ENCODE measurements at places on chromosomes 12 and 14. TPM values are rescaled to one million over a fixed set of nuclear protein-coding genes. Genes with fewer than 3 reads are reported as not detected.

The AKAP3 gene
- total RNA-seq, result 2.0 TPM

The RASAL1 gene
- 52.9 TPM for total RNA-seq

The INHBC gene
- total RNA-seq, result 0.33 TPM

The MYO1H gene
- not detected for total RNA-seq

The IFNG-AS1 gene
- not detected for total RNA-seq

The FGD4 gene
- total RNA-seq, result 32.5 TPM

The CPNE8 gene
- 32.0 TPM for total RNA-seq

The ARF6 gene
- total RNA-seq, result 52.4 TPM

DNA sequence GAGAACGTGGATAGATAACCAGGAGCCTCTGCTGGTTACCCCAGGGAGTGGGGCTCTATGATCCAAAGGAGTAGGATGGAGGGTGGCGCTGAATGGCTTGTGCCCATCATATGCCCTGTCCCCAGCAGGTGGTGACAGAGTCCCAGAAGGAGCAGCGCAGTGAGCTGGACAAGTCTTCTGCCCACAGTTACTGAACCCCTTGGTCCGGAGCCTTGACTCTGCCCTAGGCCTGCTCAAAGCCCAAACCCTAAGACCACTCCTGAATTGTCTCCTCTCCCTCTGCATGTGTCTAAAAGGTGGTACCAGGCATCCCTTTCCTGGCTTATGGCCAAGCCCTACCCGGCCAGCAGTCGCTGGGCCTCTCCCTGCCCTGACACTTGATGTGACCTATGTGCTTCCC is 3.2 kb downstream of the PRPH start:
- peaks cover 16% of the 10 kb centered on the region for H3K27me3 ChIP-seq
- peaks cover 22% of the 10 kb centered on the region for H3K4me1 ChIP-seq
- no peak overlapping the region for H3K4me3 ChIP-seq
- no peak for DNase-seq
- H3K27ac ChIP-seq, result no peak overlapping the region

DNA sequence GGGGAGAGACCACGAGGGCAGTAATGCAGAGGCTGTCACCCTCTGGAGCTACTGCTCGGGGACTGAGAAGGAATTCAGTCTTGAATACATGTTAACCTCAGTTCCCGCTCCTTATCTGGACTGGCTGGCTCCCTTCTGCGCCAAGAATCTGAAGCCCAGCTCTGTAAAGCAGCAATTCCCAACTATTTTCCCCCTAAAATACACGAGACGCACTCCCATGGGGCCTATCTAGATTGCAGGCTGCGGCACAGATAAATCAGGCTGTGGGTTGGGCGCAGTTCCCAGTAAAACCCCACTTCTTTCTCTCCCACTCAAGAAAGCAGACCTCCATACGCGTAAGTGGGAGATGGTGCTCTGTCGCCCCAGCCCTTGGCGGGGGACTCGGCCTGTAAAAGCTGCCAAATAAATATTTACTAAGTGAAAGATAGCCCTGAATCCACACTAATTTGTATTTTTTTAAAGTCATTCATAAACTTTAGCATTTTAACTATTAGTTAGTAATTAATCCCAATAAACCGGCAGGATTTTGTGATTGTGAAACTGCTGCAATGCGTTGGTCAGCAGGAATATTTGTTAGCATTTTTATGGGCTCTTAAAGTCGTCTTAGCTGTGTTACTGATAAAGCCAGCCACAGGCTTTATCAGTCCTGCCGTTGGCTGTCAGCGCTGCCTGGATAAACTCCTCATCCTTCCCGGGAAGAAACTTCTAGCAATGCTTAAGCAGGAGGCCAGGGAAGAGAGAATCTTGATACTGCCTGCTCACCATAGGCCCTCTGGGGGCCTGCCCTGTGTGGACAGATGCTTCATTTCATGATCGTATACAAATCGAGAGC is 17.8 kb downstream of the FBXL14 start:
- no peaks in the 10 kb centered on the region for H3K27me3 ChIP-seq
- H3K27ac ChIP-seq, result peak overlapping the region; percentile 41
- no peak overlapping the region for H3K4me3 ChIP-seq
- peaks cover 21% of the 10 kb centered on the region for H3K4me1 ChIP-seq

DNA sequence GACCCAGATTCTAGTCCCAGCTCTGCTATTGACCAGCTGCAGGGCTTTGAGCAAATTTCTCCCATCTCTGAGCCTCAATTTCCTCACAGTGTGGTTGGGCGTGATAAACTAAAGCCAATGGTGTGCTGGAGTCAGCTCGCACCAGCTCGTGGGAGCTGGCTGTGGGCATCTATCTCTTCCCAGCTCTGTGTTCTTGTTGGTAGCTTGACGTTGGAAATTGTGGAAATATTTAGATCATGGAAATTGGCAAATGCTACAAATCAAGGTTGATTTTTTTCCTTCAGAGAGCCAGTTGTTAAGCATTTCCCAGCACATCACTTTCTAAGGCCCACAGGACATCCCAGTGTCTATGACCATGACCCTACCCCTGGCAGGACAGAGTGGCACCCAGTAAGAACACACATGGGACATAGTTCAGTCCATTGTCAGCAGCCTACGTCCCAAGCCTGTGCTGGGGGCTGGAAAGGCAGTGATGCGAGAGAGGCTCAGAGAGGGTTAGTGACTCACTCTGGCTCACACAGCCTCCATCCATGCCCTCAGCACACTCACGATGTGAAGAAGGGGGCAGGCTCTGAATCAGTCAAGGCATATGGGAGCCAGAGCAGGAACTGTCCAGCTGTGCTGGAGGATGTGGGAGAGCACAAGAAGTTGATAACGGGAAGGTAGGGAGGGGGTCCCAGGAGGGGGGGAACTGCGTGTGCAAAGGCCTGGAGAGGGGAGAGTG is 77.6 kb downstream of the LGMN start:
- H3K27ac ChIP-seq, result no peak overlapping the region
- no peaks in the 10 kb centered on the region for H3K27me3 ChIP-seq
- no peaks in the 10 kb centered on the region for H3K4me1 ChIP-seq
- H3K36me3 ChIP-seq, result peaks cover 2% of the 10 kb centered on the region
- no peak for DNase-seq

DNA sequence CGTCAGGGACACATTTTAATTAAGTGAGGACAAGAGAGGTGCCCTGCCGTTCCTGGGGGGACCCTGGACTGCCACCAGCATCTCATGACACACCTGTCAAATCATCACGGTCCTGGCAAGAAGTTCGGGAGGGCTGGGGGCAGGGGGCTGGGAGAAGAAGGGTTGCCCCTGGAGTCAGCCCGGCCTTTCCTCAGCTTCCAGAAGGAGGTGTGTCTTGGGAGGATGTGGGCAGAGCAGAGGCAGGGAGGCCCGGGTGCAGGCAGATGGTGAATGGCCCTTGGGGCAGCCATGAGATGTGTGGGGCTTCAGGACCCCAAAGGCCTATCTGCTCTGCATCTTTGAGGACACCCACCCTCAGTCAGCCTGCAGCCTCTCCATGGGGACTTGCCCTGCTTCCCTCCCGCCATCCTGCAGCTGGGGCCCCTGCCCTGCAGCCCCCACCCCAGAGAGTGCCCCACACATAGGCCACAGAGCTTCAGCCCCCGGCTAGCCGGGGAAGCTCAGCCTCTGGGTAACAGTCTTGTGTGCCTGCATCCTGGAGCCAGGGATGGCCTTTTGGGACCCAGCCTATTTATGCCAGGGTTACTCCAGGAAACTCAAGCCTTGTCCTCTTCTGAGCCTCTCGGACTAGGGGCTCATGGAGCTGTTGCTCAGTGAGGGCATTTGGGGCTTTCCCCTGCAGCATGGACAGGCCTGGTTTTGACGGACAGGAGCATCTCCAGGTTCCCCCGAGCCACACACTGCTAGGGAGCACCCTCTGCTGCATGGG is 178.5 kb downstream of the KIF26A start:
- DNase-seq, result no peak
- H3K27ac ChIP-seq, result no peak overlapping the region
- no peaks in the 10 kb centered on the region for H3K36me3 ChIP-seq

GRCh38 chr14:26598081-26598671 is 343 bp upstream of the NOVA1 start:
- peak overlapping the region; percentile 12 for H3K4me3 ChIP-seq
- H3K4me1 ChIP-seq, result no peaks in the 10 kb centered on the region
- peak overlapping the region; percentile 47 for H3K27ac ChIP-seq
- DNase-seq, result peak; percentile 81
- no peaks in the 10 kb centered on the region for H3K27me3 ChIP-seq

DNA sequence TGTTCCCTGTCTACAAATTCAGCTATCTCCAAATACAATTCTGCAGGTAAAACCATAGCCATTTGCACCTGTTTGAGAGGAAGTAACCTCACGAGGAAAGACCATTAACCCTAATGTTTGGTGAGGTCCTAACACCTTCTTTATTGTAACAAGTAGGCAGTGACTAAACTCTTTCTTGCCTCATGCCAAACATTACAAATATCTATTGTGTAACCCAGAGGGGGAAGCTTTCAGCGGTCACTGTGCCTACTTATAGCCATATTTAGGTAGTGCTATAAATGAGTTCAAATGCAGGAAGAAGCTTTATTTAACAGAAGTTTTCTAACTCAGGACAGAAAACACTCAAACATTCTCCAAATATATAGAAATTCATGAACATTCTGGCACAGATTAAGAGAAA is 252.7 kb downstream of the LRFN5 start:
- DNase-seq, result no peak
- no peaks in the 10 kb centered on the region for H3K4me1 ChIP-seq
- no peaks in the 10 kb centered on the region for H3K36me3 ChIP-seq
- H3K4me3 ChIP-seq, result no peak overlapping the region

DNA sequence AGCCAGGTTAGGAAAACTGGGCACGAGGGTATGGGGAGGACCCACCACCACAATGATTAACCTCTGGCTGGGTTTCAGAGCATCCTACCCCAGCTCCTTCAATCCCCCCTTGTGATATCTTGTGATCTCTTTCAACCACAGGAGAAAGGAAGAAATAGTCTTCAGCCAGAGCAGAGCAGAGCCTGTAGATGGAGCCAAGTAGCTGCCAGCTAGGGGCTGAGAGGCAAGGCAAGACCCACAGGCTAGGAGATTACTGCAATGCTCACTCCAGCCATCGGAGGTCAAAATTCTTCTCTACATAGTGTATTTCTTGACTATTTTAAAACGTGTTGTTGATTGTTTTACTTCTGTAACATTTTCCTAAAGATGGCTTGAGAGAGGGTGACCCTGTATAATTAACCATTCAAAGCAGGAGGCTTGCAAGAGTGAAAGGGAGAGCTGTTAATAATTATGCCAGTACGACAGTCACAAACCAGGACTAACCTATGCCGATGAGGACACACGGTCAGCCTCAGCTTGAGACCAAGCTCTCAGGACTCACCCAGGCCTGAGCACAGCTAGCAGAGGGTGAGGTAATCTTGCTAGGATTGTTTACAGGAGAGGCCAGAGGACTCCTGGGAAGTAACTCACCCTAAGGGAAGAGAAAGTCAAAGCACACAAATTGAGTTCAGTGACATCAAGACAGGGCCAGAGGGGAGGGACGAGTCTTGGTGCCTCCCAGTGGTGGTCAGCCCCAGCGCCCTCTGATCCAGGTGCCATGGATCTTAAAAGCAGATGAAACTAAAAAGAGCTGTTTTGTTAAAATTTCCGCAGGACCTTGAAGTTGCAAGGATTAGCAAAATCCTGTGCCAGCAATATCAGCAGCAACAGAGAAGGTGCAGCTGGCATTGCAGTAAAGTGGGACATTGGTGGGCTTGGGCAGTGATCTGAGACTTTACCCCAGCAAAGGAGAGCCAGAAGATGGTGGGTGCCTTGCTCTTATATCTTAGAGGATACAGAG is 29.8 kb upstream of the CDKN3 start:
- H3K27ac ChIP-seq, result no peak overlapping the region
- H3K4me1 ChIP-seq, result no peaks in the 10 kb centered on the region
- H3K27me3 ChIP-seq, result no peaks in the 10 kb centered on the region
- H3K4me3 ChIP-seq, result no peak overlapping the region
- H3K36me3 ChIP-seq, result no peaks in the 10 kb centered on the region
- DNase-seq, result peak; percentile 54

GRCh38 chr14:68627868-68628604 is 164.8 kb downstream of the ZFP36L1 start:
- H3K27ac ChIP-seq, result peak overlapping the region; percentile 84
- H3K36me3 ChIP-seq, result no peaks in the 10 kb centered on the region
- DNase-seq, result peak; percentile 66
- peaks cover 68% of the 10 kb centered on the region for H3K4me1 ChIP-seq
- H3K4me3 ChIP-seq, result no peak overlapping the region
- H3K27me3 ChIP-seq, result no peaks in the 10 kb centered on the region

GRCh38 chr12:39036105-39036504 is 130.7 kb upstream of the CPNE8 start:
- no peaks in the 10 kb centered on the region for H3K27me3 ChIP-seq
- no peak overlapping the region for H3K27ac ChIP-seq
- DNase-seq, result no peak
- no peaks in the 10 kb centered on the region for H3K36me3 ChIP-seq
- no peaks in the 10 kb centered on the region for H3K4me1 ChIP-seq

DNA sequence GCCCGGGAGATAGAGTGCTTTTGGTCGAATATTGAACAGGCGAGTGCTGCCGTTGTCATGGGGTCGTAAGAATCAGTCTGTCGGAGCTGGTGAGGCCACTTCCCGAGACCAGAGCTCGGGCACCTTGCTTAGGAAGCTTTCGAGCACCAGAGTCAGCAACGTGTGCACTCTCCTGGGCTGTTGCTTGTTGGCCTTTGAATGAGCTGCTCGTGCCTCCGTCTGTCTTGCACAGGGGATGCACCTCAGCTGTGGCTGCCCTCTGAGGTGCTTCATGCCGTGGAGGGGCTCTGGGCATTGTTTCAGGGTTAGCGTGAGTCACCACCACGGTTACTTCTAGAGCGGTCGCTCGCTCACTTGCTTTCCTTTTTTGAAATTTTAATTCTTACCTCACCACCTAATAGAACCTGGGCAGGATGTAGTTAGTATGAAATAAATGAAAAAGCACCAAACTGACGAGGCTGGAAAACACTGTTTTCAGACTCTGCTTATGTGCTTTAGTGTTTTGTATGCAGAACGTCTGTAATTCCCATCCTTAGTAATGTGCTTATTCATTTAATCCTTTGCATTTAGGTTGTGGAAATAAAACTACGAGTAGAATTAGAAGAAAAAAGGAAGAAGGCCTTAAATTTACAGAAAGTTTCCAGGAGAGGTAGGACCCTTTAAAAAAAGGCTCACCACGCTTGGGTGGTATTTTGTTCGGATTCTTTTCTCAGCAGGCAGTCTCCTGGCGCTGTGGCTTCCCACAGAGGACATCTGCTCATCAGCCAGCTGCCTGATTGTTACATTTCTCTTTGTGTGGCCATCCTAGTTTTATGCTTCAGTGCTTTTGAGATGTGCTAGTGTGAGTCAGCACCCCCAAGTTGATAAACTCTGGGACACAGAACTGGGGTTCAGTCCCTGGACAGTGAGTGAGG is 40.6 kb downstream of the EP400 start:
- H3K27ac ChIP-seq, result no peak overlapping the region
- H3K4me1 ChIP-seq, result no peaks in the 10 kb centered on the region
- DNase-seq, result no peak
- H3K36me3 ChIP-seq, result peaks cover 62% of the 10 kb centered on the region
- H3K4me3 ChIP-seq, result no peak overlapping the region

- H3K36me3 ChIP-seq, result no peaks in the 10 kb centered on the region
- H3K27me3 ChIP-seq, result no peaks in the 10 kb centered on the region
- no peak overlapping the region for H3K27ac ChIP-seq
Observed at GRCh38 chr12:89156340-89156739, 196.0 kb downstream of the DUSP6 start.

GRCh38 chr12:54593725-54594124 is 5.3 kb upstream of the PPP1R1A start:
- DNase-seq, result no peak
- H3K27me3 ChIP-seq, result no peaks in the 10 kb centered on the region
- H3K36me3 ChIP-seq, result no peaks in the 10 kb centered on the region
- H3K4me1 ChIP-seq, result peaks cover 8% of the 10 kb centered on the region

- no peaks in the 10 kb centered on the region for H3K36me3 ChIP-seq
- no peaks in the 10 kb centered on the region for H3K27me3 ChIP-seq
- H3K4me1 ChIP-seq, result peaks cover 8% of the 10 kb centered on the region
- no peak overlapping the region for H3K4me3 ChIP-seq
- DNase-seq, result no peak
Observed at GRCh38 chr12:75545636-75546035, 34.2 kb upstream of the KRR1 start.
